ENCODE measurements at places on chromosomes 3 and 15. TPM values are rescaled to one million over a fixed set of nuclear protein-coding genes. Genes with fewer than 3 reads are reported as not detected.

SLC9C1 gene
- 2.4 TPM for total RNA-seq

SEMA3G gene
- total RNA-seq: 13.6 TPM

TGM4 gene
- total RNA-seq: not detected

IGSF11 gene
- total RNA-seq: 2.9 TPM

BCL2A1 gene
- 0.91 TPM for total RNA-seq

ASB14 gene
- 3.7 TPM for total RNA-seq

CHSY1 gene
- total RNA-seq: 12.4 TPM

CFAP44 gene
- 1.4 TPM for total RNA-seq

CCR1 gene
- 52.6 TPM for total RNA-seq

GRM7 gene
- total RNA-seq: not detected

SUCNR1 gene
- total RNA-seq: 7.2 TPM

CLDN16 gene
- not detected for total RNA-seq

HCLS1 gene
- total RNA-seq: 7.4 TPM

DNA sequence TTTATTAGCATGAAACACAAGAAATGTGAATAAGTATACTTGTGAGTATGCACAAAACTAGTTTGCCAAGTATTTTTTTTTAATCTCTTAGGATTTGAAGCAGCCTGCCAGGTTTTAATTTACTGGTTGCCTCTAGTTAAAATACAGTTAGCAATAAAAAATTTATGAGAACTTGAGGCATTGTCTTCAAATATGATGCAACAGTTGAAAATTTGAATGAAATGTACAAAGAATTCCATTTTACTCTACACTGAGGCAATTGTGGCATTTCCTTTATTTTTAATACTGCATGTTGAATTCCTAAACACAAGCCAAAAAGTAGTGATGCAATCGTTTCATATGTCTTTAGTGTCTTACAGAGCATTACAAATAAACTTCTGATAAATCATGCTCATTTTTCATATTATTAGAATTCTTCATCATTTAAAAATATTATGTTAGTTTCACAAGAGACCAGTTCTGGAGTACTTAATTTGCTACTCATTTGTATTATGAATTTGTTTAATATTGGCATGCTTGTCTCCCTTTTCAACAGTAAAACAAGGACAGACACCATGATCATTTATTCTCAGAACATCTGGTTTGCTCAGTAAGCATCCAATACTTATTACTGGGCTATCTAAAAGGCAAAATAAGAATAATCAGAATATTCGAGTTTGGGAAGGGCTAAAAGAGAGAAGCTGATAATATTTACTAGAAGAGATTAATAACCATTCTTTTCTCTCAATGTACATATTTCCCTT, 124.8 kb upstream of the PTX3 start:
- DNase-seq: no peak

DNA sequence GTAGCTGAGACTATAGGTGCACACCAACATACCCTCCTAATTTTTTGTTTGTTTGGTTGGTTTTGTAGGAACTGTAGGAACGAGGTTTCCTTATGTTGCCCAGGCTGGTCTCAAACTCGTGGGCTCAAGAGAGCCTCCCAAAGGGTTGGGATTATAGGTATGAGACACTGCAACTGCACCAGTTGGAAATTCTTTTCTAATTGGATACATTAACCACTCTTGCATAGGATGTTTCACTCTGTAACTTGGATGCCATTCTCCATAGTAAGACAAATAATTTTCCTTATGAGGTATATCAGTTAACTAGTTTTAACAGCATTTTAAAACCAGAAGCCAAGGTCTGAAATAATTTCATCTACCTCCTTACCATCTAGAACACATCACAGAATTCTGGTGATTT, 6.7 kb upstream of the ALCAM start:
- DNase-seq: no peak

GRCh38 chr15:77713281-77713680, 80.6 kb upstream of the LINGO1 start:
- DNase-seq: no peak

- no peak for DNase-seq
These were observed 20.3 kb downstream of the KY start for GRCh38 chr3:134630506-134630905.

DNA sequence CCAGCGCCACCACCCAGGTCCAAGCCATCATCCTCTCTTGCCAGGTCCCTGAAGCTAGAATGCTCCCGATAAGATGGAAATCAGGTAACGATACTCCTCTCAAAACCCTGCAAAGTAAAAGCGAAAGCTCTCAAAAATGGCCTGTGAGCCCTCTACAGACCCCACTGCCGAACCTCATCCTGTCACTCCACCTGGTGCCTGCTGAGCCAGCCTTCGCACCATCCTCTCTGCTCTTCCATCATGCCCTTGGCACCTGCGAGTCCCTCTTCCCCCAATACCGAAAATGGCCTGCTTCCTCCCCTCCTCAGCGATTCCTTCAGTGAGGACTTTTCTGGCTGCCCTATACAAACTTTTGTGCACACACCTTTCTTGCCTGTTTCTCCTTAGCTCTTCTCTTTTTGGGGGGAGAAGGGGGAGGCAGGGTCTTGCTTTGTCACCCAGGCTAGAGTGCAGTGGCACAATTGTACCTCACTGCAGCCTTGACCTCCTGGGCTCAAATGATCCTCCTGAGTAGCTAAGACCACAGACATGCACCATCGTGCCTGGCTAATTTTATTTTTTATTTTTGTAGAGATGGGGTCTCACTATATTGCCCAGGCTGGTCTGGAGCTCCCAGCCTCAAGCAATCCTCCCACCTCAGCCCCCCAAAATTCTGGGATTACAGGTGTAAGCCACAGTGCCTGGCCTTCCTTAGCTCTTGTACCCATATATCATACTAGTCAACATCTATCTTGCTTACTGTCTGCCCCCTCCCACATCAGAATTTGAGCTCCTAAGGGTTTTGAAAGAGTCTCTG, 3.0 kb downstream of the IDH2 start:
- DNase-seq: no peak

GRCh38 chr3:66492672-66493071, 8.2 kb downstream of the LRIG1 start:
- DNase-seq: no peak

GRCh38 chr15:51775967-51776816, 24.8 kb downstream of the TMOD2 start:
- no peak for DNase-seq

DNA sequence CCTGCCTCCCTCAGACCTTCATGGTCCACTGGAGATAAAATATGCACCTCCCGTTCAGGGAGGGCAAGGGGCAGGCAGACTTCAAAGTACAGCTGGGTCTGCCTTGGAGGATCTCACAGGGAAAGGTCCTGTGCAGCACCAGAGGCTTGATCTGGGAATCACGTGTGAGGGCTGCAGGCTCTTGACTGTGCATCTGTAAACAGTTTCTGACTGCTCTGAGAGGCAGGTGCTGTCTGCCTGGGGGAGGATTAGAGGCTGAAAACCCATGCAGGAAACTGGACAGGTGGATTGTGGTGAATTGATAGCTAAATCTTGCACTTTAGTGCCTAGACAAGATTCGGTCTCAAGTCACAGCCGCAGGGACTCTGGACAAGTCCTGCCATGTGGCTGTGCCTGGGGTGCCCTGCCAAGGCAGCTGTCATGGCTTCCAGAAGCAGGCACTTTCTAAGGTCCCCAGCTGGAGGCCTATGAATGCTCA, 239.3 kb downstream of the EPHB1 start:
- DNase-seq: no peak

- no peak for DNase-seq
These were observed 192.6 kb upstream of the RARB start for GRCh38 chr3:25235466-25235865.

DNA sequence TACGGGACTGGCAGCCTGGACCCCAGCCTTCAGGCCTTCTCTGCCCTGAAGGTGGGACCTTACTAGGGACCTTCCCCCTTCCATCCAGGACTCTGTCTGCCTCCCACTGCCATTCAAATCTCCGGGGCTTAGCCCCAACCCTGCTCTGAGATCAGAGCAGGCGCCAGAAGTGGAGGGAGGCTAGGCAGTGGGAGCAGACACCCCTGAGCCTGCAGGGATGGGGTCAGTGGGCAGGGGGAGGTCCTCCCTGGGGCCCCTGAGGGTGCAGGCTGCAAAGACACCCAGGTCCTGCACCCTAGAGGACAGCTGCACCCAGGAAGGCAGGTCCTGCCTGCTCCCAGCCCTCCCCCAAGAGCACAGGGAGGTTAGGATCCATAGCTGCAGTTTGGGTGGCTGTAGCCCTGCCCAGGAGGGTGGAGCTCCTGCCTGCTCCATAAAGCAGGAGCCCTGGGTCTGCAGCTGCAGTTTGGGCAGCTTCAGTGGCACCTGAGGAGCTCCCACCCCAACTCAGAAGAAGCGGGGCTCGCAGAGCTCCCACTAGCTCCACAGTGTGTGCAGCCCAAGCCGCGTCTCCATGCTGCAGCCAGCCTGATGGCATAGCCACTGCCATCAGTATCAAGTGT, 8.1 kb upstream of the POC1A start:
- DNase-seq: no peak

DNA sequence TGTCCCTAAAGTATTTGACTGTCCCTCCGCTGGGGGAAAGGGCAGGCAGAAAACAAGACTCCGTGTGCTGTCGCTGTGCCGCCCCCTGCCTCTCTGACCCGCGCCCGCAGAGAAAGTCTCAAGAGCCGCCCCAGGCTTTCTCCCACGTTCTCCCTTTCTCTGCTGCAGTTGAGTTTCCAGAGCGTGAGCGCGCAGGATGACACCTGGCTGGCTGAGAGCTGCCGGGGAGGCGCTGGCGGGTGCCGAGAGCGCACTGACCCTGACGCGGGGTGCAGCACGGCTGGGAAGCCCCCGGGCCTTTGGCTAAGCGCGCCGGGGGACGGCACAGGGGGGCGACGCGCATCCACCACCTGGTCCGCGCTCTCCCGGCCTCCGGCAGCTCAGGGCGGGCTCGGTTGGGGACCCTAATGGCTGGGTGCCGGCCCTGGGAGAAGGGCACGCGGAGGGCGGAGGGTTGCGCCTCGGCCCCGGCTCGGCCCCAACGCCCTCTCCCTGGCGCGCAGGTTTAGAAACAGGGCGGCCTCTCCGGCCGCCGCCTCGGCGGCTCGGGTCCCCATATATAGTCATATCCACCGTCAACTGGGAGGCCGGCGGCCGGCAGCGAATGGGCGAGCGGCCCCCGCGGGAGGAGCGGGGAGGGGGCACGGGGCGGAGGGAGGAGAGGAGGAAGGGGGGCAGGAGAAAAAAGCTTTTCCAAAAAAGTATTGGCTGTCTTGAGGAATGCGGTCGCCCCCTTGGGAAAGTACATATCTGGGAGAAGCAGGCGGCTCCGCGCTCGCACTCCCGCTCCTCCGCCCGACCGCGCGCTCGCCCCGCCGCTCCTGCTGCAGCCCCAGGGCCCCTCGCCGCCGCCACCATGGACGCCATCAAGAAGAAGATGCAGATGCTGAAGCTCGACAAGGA, at the start of gene TPM1:
Gene TPM1 (plus strand): TSS at position 774 of the 903 bp plus-strand sequence. CDS start 83 bp downstream, at position 857.
- peak; percentile 95 for DNase-seq

GRCh38 chr3:180275176-180275575, 238.4 kb upstream of the PEX5L start:
- no peak for DNase-seq

GRCh38 chr15:84398763-84399701, 163.5 kb downstream of the GOLGA6L4 start:
- DNase-seq: no peak

- DNase-seq: no peak
These were observed 23.1 kb downstream of the CCDC12 start for GRCh38 chr3:46953234-46954010.

DNA sequence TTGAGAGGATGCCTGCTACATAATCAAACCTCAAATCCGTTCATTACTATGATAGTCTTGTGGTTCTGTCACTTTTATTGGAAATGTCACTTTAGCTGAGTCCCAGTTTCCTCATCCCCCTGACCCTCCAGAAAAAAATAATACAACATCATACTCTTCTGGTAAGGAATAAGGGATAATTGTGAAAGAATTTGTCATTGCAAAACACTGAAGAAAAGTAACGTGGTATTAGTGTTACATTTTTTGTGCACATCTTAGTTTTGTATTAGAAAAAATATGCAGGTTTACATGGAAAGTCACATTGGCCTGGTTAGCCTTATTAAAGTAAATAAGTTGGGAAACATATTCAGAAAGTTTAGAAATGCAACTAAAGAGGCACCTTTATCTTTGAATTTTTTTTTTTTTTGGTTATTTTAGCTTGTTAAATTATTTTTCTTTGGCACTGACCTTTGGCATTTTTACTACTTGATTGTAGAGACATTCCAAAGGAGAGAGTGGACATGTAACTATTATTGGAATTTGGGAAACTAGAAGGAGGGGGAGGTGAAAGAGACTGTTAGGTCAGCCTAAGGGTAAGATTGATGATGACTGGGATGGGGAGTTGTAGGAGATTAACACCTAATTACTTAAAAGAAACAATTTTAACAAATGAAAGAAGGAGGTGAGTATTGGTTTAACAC, 462.2 kb upstream of the RARB start:
- DNase-seq: no peak

GRCh38 chr3:163218336-163218735, 1721.7 kb downstream of the OTOL1 start:
- DNase-seq: no peak

- no peak for DNase-seq
These were observed 75.5 kb downstream of the NEDD4 start for GRCh38 chr15:55917881-55918296.

GRCh38 chr3:133895208-133896001, at the start of gene RAB6B:
Gene RAB6B, minus strand, starts transcription at chr3:133895882. Its CDS starts 416 bp downstream, at chr3:133895466.
- DNase-seq: peak; percentile 54

GRCh38 chr15:40146037-40146436, 14.8 kb upstream of the BUB1B start:
- no peak for DNase-seq

- DNase-seq: no peak
These were observed 956 bp downstream of the ZIC1 start for GRCh38 chr3:147410116-147410525.
